ENCODE measurements at places on chromosomes 5 and 9. TPM values are rescaled to one million over a fixed set of nuclear protein-coding genes. Genes with fewer than 3 reads are reported as not detected.

The JAKMIP2 gene
- total RNA-seq = 1.3 TPM

The SPIN1 gene
- 77.9 TPM for total RNA-seq

The FBXW5 gene
- total RNA-seq = 62.4 TPM

The RNF224 gene
- total RNA-seq = 0.34 TPM

The SLC1A3 gene
- 33.4 TPM for total RNA-seq

The DPYSL3 gene
- 130 TPM for total RNA-seq

The CDKN2B-AS1 gene
- 1.5 TPM for total RNA-seq

The LCN15 gene
- total RNA-seq = not detected

The RASGEF1C gene
- not detected for total RNA-seq

The BNIP1 gene
- 12.3 TPM for total RNA-seq

The UQCRQ gene
- total RNA-seq = 558 TPM

The GLRA1 gene
- not detected for total RNA-seq

The PTPRD gene
- 20.9 TPM for total RNA-seq

The TUSC1 gene
- total RNA-seq = 13.3 TPM

The WNK2 gene
- 40.0 TPM for total RNA-seq

The KCNIP1 gene
- total RNA-seq = not detected

The PCDHGB7 gene
- total RNA-seq = 11.7 TPM

The CNTNAP3 gene
- total RNA-seq = 9.4 TPM

The SPATA6L gene
- 23.1 TPM for total RNA-seq

The HAVCR1 gene
- total RNA-seq = 0.44 TPM

The TICAM2 gene
- 2.8 TPM for total RNA-seq

The SPATA31A1 gene
- total RNA-seq = not detected

The ADAMTSL1 gene
- total RNA-seq = 11.5 TPM

The URM1 gene
- total RNA-seq = 57.7 TPM

The TRIM7 gene
- total RNA-seq = 3.0 TPM

The PCDHA8 gene
- not detected for total RNA-seq

The ITGA1 gene
- 170 TPM for total RNA-seq

The PCDHGA11 gene
- total RNA-seq = 5.1 TPM

The SCGB3A2 gene
- total RNA-seq = not detected

The FEM1C gene
- total RNA-seq = 19.1 TPM

The FCN1 gene
- 3.1 TPM for total RNA-seq

The SPATA31E1 gene
- not detected for total RNA-seq

The CDH9 gene
- total RNA-seq = not detected
